ENCODE measurements at places on chromosomes 1 and 21.

DNA sequence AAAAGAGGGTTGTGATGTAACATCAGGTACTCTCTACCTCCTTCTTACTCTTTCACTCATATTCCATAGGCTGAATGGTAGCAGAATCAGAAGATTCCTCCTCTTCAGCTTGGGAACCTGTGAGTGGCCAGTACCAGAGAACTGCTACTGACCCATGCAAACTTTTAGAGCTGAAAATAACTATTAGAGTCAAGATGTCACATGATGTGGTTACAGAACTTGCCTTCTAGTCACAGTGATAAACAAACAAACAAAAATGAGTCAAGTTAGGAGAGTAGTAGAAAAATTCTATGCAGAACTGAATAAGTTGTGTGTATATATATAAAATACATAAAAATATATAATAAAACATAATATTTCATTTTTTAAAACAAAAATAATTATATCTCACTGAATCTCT, 47.6 kb upstream of the RGS1 start:
- DNase-seq = no peak

DNA sequence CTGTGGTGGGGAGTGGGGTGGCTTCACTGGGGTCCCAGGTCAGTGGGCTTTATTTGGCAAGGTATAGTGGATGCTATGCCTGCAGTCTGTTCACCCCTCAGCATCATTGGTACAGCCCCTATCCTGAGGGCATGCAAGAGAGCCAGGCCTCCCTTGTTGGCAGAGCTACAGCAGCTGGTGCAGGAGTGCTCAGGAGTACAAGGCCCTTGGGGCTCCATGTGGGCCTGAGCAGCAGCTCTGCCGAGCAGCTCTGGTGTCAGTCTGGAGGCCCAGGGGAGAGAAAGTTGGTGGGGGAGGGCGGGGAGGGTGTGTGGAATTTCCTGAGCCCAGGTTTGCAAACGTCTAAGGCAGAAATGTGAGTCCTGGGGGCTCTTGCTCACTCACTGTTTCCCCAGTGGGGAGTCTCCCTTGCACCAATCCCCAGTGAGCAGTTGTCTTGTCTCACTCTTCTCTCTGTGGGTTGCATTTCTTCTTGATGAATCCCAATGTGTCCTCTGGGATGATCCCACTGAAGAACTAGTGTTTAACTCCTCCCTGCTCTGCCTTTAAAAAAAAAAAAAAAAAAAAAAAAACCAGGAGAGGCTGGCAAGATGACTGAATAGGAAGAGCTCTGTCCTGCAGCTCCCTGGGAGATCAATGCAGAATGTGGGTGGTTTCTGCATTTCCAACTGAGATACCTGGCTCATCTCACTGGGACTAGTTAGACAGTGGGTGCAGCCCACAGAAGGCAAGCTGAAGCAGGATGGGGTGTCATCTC, 39.5 kb upstream of the CYP4X1 start:
- no peak for DNase-seq

- peak; percentile 68 for DNase-seq
Observed at GRCh38 chr1:215567491-215568298, 591 bp downstream of the KCTD3 start.

DNA sequence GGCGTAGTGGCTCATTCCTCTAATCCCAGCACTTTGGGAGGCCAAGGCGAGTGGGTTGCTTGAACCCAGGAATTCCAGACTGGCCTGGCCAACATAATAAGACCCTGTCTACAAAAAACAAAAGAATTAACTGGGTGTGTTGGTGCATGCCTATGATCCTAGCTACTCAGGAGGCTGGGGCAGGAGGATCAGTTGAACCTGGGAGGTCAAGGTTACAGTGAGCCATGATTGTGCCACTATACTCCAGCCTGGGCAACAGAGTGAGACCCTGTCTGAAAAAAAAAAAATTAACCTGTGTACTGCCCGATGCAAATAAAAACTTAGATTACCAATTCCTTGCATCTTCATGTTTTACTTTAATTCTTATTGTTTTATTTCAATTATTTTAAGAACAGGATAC, 193.2 kb downstream of the PATJ start:
- DNase-seq = no peak

GRCh38 chr1:193806079-193807048, 620.0 kb upstream of the B3GALT2 start:
- DNase-seq = peak; percentile 11

DNA sequence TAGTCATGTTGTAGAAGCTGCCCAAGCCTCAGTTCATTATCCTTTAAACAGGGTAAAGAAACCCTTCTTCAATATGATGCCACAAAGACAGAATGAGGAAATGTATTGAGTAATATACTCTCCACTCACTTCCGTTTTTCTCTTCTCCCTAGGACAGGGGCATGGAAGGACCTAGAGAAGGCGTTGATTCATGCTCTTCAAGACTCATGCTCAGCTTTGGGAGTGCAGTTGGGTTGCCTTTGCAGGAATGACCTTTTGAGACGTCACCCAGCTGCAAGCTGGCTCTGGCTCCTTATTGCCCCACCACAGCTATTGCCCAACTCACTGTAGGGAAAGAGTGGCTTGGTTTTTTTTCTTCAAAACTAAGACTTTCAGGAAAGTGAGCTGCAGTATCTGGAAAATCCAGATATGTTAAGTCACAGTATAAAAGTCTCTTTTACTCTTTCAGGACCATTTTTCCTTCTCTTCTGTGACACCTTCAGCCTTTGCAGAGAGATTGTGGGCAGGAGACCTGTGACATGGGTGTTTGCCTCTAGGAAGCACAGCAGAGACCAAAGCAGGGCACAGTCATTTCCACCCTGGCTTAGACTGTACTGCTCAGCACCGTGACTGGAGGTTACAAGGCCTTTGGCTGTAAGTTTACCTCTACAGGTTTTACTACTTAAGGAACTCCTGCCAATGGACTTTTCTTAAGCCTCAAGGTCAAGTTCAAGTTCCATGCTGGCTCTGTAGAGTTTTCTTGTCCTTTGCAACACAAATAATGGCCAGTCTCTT, 39.5 kb downstream of the XCL2 start:
- peak; percentile 21 for DNase-seq

GRCh38 chr1:165496501-165496900, 47.3 kb upstream of the LRRC52 start:
- DNase-seq = no peak

DNA sequence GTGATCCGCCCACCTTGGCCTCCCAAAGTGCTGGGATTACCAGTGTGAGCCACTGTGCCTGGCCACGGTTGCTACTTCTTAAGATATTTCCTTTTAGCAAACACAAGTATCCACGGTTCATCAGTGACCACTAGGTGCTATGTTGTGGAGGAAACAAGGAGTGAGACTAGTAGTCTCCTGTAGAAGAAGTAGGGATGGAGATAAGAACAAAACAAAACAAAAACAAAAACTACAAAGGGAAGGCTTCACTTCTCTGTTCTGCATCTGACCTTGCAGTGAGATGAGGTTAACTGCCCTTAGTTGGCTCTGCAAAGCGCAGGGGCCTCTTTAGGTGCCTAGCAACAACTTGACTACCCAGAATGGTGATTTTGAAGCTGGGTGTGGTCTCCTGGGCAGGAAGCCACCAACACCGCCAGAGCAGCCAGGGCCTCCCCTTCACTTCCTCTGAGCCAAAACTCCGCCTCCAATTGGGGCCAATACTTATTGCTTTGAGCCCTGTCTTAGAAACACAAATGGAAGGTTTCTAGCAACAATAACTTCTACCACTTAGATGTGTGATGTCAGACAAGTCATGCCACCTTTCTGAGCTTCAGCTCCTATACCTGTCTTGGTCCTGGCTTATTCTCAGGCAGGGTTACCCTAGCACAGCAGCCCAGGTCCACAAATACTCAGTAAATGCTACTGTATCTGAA, 12.8 kb upstream of the CDC42 start:
- DNase-seq = peak; percentile 59

GRCh38 chr1:172561252-172561651, 28.3 kb downstream of the SUCO start:
- no peak for DNase-seq

DNA sequence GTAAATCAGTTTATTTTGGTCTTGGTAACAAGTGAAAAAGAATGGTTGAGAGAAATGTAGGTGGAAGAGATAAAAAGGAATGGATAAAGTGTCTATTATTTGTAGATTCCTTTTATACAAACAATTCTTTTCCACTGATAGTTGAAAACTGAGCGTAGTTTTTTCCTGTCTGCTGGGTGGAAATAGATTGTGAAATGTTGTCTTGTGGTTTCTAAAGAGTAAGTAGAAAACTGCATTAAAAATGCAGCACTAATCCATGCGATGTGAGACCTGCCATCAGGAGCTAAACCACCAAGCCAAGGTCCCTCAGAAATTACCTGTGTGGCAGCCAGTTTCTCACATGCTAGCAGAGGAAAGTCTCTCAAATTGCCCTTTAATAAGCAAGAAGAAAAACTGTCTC, 103.2 kb upstream of the SLC44A3 start:
- no peak for DNase-seq

GRCh38 chr1:154955039-154955717, 721 bp downstream of the PBXIP1 start:
- peak; percentile 68 for DNase-seq

DNA sequence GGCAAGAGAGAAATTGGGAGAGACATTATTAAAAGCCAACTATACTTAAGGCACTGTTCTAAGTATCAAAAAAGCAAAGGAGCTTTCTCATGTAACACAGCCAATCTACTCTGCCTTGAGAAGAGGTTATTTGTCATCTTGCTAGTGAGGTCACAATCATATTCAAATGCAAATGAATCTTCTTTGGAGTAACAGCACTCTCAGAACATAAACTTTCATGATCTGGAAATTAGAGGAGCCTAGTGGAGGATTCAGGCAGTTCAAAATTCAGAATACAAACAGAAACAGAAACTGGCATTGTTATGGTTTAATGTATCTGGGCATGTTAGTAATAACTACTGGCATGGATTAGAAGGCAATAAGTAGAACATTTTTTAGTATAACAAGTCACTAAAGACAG, 57.4 kb downstream of the ARID4B start:
- peak; percentile 69 for DNase-seq

DNA sequence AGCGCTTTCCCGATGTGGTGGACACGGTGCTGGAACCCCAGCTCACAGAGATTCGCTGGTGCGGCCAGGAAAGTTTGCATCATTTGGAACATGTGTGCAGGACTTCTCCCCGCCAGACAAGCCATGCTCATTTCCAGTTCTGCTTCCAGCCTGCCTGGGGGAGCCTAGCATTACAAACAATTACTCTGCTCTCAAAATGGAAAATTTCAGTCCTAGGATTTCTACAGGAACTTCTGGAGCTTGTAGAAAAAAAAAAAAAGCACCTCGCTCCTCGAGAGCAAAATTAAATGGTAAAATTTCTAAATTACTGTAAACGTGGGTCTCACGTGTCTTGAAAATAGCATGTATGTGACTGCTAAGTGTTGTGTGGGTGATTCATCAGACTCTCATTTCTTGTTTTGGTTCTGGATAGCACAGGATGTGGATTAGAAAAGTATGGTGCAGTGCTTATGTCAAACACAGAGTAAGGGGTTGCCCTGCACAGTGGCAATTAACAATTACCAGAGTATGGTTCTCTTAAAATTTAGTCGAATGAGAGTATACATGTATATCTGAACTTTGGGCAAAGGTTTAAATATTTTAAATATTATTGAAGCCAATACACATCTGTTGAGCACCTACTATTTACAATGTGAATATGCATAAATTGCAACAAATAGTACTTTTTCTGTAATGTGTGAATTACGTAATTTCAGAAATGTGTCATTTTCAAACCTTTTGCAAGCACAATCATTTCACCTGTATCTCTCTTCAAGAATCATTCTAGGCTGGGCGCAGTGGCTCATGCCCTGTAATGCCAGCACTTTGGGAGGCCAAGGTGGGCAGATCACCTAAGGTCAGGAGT, 61.8 kb upstream of the PTGFRN start:
- peak; percentile 20 for DNase-seq

DNA sequence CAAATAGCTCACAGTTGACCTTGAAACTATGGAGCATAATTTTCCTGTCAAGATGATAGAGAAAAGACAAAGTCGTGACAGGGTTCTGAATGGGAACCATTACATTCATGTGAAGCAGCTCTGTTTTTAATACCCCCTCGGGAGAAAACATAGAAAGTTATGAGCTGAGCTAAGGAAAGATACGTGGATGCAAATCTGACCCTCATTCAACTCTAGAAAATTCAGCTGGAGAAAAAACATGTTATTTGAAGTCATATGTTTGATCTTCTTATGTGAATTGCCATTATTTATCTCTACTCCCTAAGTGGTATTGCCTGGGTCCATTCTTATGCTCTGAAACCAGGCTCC, 48.0 kb upstream of the LRRC52 start:
- DNase-seq = no peak

DNA sequence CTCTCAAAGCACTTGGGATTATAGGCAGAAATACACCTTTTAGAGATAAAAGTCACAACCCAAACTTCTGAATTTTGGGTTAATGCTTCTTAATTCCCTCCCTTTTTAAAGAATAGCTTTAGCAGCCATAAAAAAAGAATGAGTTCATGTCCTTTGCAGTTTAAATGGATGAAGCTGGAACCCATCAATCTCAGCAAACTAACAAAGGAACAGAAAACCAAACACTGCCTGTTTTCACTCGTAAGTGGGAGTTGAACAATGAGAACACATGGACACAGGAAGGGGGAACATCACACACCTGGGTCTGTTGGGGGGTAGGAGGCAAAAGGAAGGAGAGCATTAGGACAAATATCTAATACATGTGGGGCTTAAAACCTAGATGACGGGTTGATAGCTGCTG, 55.8 kb downstream of the SLC27A3 start:
- DNase-seq = no peak
